ENCODE measurements at places on chromosomes 3 and 15. TPM values are rescaled to one million over a fixed set of nuclear protein-coding genes. Genes with fewer than 3 reads are reported as not detected.

The SLC24A5 gene
- total RNA-seq, result 0.29 TPM

The SIDT1 gene
- under 0.01 TPM for total RNA-seq

DNA sequence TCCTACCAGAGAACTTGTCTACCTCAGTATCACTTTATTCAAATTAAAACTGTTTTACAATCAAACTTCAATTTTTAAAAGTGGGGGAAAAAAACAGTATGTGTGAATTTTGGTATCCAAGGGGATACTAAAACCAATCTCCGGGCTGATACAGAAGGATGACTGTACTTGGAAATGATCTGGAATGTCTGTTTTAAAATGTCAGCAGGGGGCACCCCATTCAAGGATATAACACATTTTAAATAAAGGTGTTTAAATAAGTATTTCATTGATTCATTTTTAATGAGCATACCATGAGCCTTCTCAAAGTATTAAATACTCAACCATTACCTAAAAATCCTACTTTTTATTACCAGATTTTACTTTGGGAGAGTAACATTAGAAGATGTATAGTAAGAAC is 67.9 kb downstream of the ULK4 start:
- peak; percentile 53 for DNase-seq

DNA sequence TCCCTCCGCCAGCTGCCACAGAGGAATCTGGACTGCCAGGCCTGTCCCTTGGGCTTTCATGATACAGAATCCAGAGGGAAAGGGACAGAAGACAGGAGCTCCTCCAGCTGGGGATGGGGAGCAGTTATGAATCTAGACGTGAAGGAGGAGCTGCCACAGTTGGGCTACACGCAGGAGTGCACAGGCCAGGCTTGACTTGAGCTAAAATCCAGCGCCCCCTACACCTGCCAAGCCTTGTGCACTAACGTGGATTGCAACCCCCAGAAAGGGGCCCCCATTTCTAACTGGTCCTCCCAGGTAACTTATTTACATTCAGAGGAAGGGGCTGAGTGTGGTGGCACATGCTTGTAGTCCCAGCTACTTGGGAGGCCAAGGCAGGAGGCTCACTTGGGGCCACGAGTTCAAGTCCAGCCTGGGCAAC is 14.3 kb downstream of the KLHL6 start:
- no peak for DNase-seq

Measured in RPMI7951 (cell line).